Panc1 (cell line): ENCODE measurements at places on chromosomes 7 and 10. TPM values are rescaled to one million over a fixed set of nuclear protein-coding genes. Genes with fewer than 3 reads are reported as not detected.

DNA sequence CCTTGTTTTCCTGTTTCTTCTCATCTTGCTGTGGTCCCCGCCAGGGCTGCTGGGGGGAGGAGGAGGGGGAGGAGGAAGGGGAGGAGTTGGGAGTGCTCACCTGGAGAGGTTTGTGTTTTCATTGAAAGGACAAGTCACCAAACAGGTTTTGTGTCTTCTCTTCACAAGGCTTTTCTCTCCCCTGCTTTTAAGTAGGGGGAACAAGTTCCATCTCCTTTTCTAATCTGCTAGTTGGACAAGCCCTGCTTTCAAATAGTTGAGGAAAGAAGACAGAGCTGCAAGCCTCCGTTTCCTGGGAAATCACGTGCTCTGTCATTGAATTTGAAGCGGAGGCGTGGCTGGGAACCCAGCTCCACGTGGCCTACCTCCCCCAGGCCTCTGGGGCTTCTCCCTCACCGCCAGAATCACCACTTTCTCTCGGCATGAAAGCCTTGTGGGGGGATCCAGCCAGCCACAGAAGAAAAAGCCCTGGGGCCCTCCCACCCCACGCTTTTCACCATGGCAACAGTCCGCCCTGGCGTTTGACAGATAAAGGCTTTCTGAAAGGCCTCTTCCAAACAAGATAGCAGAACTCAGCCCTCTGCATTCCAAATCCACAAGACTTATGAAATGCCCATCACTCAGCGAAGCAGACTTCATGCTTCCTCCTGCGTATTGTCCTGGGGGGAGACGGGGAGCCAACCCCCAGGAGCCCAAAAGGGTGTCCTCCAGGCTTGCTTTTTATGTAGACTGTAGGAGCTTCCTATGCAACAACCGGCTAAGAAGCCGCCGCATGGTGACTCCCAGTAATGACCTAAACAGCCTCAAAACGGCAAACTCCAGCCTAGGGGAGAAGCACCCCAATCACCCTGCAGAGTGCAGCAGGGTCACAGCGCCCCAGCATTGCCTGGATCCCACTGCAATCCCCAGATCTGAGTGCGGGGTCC, 51.7 kb downstream of the PROSER2 start:
- DNase-seq, result no peak
- no peak overlapping the region for H3K27ac ChIP-seq
- peaks cover 5% of the 10 kb centered on the region for H3K4me1 ChIP-seq
- H3K36me3 ChIP-seq, result no peaks in the 10 kb centered on the region

DNA sequence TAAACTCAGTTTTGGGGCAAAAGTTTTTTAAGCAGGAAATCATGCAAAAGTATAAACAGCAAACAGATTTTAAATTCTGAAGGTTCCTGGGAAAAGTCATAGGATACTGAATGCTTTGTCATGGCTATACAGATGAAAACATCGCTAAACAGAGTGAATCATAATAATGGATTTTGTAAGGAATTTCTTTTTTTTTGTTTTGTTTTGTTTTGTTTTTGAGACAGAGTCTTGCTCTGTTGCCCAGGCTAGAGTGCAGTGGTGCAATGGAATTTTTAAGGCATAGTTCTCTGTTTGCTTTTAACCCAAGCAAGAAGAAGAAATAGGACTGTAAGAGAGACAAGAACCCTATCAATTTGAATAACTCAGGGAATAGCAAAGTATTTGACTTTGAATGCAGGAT, 285.3 kb downstream of the NRG3 start:
- H3K36me3 ChIP-seq, result no peaks in the 10 kb centered on the region
- H3K4me1 ChIP-seq, result no peaks in the 10 kb centered on the region
- H3K27me3 ChIP-seq, result no peaks in the 10 kb centered on the region
- DNase-seq, result no peak
- no peak overlapping the region for H3K27ac ChIP-seq
- H3K4me3 ChIP-seq, result no peak overlapping the region

The FGL2 gene
- total RNA-seq, result not detected

DNA sequence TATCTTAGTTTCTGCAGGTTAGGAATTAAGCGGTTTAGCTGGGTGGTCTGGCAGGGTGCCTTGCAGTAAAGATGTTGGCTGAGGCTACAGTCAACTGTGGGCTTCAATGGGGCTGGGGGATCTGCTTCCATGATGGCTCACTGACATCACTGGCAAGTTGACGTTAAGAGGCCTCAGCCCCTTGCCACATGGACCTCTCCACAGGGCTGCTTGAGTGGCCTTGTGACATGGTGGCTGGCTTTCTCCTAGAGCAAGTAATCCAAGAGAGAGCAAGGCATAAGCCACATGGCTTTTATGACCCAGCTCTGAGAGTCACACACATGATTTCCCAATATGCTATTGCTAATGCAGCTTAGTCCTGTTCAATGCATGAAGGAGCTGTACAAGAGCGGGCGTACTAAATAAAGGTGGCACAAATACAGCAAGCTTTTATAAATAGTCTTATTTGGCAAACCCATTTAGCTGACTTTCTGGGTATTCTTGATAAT, 109.1 kb downstream of the SEPTIN7 start:
- DNase-seq, result no peak
- H3K4me1 ChIP-seq, result no peaks in the 10 kb centered on the region
- H3K4me3 ChIP-seq, result no peak overlapping the region
- H3K27me3 ChIP-seq, result no peaks in the 10 kb centered on the region

- H3K27me3 ChIP-seq, result no peaks in the 10 kb centered on the region; the same call in 1 of the 2 replicates
- no peak for DNase-seq
- H3K36me3 ChIP-seq, result no peaks in the 10 kb centered on the region
- H3K27ac ChIP-seq, result no peak overlapping the region
- H3K4me1 ChIP-seq, result no peaks in the 10 kb centered on the region
Observed at GRCh38 chr7:78170815-78171214, 372.2 kb downstream of the PHTF2 start.

The TMEM229A gene
- total RNA-seq, result not detected

DNA sequence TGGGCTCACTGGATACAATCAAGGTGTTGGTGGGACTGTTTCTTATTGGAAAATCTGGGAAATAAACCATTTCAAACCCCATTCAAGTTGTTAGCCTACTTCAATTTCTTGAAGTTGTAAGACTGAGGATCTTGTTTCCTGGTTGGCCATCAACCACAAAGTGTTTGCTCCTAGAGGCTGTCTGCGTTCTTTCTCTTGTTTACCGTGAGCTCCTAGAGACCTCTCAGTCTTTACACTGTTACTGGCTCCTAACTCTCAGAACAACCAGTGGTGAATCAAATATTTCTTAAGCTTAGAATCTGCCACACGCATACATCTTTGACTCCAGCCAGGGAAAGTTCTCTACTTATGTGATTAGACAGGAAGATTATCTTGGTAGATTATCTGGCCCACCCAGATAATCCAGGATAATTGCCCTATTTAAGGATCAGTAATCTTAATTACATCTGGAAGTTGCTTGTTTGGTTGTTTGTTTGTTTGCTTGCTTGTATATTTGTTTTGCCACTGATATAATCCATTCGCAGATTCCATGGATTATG, 798.7 kb downstream of the IPMK start:
- H3K27me3 ChIP-seq, result no peaks in the 10 kb centered on the region
- H3K27ac ChIP-seq, result no peak overlapping the region
- H3K4me3 ChIP-seq, result no peak overlapping the region
- H3K4me1 ChIP-seq, result no peaks in the 10 kb centered on the region
- DNase-seq, result no peak
- H3K36me3 ChIP-seq, result no peaks in the 10 kb centered on the region
